CD4-positive, alpha-beta T cell treated with Interleukin-17A for 1 hour (primary cell): ENCODE measurements at places on chromosomes 2 and 18.

- DNase-seq = no peak
Measured at GRCh38 chr2:66070721-66071602, 364.0 kb upstream of the MEIS1 start.

DNA sequence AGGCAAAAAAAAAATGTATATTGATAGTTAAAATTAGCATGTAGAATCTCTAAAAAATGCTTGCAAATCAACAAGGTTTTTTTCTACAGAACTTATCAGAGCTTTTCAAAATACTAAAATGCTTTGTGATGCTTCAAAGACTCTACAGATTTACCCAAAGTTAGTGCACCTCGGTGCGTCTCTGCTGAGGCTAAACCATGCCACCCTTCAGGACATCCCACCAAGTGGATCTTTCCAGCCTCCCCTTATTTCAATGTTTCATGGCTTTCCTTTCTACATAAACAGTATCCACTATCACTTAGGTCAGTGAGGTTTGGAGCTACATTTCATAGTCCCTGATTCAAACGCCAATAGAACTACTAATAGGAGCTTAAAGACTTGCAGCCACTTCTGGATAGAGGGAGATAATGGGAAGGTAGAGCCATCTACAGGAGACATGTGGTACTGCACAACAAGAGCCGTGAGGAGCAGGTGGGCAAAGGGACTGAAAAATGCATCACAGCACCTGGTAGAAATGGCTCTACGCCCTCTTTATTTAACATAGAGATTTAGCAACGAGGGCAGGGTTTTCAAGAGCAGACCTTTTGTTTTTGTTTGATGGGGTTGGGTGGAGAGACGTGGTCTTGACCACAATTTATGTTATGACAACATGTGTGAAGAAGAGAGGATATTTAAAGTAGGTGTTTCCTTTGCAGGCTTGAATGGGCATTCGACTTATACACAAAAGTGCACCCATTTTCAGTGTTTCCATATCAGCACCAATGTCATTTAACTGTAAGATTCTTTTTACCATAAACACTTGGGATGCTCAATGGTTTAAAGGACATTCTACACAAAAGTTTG, 56.1 kb upstream of the SLC35G4 start:
- DNase-seq = peak; percentile 50

DNA sequence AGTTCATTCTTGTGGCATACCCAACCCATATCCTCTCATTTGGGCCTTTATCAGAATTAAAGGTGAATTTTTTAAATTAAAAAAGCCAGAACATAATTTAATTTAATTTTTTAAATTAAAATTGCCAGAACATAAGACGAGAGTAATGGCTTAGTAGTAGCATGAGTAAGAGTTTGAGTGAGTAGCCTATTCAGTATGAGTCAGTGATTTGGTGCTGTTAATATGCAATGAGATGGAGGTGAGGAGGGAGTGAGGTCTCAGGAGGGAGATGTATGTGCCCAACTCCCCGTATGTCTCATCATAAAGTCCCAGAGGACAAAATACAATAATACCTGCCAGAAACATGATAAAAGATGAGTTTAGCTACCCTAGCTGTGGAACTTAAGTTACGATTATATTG, 115.3 kb upstream of the THOC1 start:
- no peak for DNase-seq

DNA sequence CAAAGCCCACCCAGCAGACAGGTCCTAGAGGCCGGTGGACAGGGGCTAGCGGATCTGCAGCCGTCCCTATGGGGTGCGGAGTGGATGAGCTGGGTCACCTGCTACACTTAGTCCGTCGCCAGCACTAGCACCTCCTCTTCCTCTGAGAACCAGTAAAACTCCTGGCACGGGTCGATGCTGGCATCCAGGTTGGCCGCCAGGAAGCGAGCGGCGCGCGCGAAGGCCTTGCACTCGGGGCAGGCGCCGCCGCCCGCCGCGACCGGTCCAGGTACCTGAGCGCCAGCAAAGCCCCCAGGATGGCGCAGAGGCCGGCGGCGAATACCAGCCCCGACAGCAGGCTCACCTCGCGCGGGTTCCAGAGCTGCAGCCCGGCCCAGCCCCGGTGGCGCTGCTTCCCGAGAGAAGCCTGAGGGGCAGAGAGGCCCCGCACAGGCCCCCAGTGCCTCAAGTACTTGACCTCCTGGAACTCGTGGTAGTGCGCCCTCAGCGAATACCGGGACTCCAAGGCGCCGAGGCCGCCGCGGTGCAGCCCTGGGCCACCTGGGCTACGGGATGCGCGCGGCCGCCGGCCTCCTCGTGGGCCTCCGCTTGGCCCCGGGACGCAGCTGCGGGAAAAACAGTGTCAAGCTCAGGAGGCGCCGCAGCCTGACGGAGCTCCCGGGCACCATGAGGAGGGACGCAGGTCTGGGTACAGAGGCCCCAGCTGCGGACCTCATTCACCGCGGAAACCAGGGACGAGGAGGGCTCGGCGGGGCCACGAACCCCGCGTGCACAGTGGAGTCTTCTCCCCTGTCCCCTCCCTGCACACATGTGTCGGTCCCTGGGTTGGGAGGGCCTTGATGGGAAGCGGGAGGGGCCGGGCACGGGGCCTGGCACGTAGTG, 27.5 kb upstream of the ALPP start:
- no peak for DNase-seq

- no peak for DNase-seq
Measured at GRCh38 chr2:196918927-196919326, 7.6 kb downstream of the PGAP1 start.

DNA sequence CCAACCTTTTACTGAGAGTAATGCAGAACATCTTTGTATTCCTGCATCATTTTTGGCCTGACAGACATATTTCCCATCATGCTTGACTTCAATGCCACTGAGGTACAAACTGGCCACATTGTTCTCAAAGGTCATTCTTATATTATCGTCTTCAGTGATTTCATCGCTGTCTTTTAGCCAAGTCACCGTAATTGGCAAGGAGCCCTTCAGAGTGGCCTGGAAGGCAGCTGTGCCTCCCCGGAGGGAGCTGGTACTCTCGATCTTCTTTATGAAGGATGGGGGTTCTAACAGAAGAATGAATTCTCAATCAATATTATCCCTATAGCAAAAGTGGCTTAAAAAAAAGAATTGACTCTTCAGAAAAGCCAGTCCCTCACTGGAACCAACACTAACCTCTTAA, 75.9 kb downstream of the TTN start:
- DNase-seq = no peak

GRCh38 chr2:79985571-79985970, 319.0 kb downstream of the LRRTM1 start:
- DNase-seq = no peak

GRCh38 chr2:38203446-38203810, 127.5 kb upstream of the CYP1B1 start:
- no peak for DNase-seq

GRCh38 chr2:159882130-159882745, 84.2 kb upstream of the CD302 start:
- no peak for DNase-seq

DNA sequence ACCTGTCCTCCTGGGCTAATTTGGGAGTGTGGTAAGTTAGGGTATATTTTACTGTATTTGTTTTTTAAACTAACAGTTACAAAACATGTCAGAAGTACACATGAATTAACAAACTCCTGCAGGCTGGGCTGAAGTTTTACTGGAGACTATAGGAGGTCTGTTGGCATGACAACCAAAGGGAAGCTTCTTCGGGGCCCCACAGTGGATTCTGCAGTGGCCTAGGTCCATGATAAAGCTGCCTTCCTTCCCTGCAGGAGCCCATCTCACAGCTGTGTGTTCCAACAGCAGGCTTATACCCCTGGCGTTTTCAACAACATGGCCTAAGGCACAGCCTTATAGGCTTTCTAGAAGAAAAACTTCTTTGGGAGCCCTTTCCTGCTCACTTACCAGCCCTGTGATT, 128.0 kb upstream of the SETBP1 start:
- no peak for DNase-seq

GRCh38 chr2:120552800-120553481, 182.7 kb upstream of the GLI2 start:
- DNase-seq = no peak

GRCh38 chr2:96739076-96739632, 710 bp downstream of the LMAN2L start:
- no peak for DNase-seq

GRCh38 chr2:102581911-102582310, 37.4 kb upstream of the SLC9A2 start:
- DNase-seq = no peak

DNA sequence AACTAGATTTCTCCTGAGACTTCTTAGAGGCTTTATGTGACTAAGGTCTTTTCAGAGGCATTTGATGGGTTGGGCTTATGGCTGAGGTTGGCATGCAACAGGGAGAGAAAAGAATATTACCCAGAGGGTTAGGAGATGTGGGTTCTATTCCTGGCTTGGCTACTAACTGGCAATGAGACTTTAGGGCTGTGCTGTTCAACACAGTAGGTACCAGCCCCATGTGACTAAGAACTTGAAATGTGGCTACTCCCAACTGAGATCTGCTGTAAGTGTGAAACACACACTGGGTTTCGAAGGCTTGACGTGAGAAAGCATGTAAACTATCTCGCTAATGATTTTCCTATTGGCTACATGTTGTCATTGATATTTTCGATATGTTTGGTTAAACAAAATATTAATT, 324.9 kb upstream of the SLC14A2 start:
- no peak for DNase-seq

GRCh38 chr2:69185807-69186206, 172.8 kb downstream of the ANTXR1 start:
- no peak for DNase-seq

- DNase-seq = no peak
Measured at GRCh38 chr2:219987830-219988229, 360.4 kb downstream of the SLC4A3 start.

DNA sequence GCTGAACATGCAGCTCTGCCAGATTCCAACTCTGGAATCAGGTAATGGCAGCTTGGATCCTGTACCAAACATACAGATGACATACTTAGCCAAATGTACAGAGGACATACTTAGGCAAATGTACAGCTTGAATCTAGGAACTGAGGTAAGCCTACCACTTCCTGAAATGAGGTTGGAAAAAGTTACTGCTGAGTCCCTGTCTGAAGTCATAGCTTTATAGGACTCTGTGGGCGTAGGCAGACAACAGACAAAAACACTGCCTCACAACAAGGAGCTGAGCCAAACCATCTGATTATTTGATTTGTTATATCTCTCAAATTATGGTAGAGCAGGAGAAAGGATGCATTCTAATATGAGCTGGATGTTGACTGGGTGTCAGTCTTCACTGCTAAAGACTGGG, 290.2 kb upstream of the TCF4 start:
- DNase-seq = no peak

- DNase-seq = peak; percentile 65
Measured at GRCh38 chr2:46535360-46535759, 56.0 kb downstream of the TMEM247 start.

DNA sequence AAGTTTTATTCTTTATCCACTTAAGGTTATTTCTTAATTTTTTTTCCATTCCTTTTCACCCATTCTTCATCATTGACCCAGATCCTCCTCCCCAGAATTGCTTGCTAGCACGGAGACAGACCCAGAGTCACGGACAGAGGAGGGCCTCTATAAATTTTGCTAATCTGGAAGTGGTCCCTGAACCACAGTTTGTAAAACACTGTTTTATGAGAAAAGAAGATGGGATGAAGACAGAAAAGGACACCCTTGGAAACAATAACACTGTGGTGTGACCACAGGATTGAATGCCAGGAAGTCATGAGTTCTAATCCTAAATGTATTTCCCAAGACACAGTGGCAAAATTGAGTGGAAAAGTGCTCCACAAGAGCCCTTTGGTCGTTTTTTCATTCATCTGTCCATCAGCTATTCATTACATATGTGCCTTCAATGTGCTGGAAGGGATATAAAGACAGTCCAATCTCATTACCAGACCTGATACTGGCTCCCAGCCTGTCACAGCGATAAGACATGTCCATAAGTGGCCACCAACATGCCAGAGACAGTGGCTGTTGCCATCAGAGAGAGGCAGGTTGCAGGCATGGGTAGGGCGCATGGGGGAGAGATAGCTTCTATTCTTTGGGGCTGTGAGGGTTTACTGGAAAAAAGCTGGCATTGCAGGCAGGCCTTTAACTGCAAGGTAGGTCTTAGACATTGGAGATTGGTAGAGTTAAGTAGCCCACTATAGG, 175.2 kb upstream of the ALPP start:
- DNase-seq = no peak

GRCh38 chr2:172928756-172929155, 146.9 kb upstream of the MAP3K20 start:
- no peak for DNase-seq

GRCh38 chr2:47065771-47066380, 89.2 kb downstream of the STPG4 start:
- no peak for DNase-seq

- DNase-seq = no peak
Measured at GRCh38 chr2:81328968-81329367, 1024.4 kb upstream of the LRRTM1 start.

GRCh38 chr2:128512379-128513115, 193.9 kb upstream of the HS6ST1 start:
- DNase-seq = no peak

DNA sequence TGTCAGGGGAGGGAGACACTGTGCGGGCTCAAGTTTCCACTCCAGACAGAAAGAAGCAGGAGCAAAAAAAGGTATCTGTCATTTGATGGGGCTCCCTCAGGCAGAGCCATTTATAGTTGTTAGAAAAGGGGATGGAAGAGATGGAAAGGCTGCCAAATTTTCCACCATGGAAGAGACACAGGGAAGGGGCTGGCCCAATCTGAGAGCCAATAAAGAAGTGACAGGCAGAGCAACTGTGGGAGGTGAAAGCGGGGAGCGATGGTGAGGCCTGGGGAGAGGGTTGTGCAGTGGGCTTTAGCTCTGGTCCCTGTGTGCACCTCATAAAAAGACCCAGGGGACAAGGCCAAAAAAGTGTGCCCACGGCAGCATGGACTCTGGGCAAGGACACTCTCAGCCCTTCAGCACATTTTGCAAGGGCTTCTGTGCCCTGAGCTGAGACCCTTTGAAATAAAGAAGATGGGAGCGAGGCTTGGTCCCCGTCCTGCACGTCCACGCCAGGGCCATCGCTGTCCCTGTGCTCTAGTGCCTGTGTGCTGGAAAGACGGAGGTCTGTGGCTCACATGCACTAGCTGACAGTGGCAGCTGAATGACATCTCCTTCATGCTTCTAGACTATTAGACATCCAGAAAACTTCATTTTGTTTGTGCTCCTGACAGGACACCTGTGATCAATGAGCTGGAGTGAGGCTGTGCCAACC, 456.7 kb upstream of the HS6ST1 start:
- no peak for DNase-seq

- no peak for DNase-seq
Measured at GRCh38 chr18:47595831-47596501, 334.5 kb downstream of the SMAD2 start.

DNA sequence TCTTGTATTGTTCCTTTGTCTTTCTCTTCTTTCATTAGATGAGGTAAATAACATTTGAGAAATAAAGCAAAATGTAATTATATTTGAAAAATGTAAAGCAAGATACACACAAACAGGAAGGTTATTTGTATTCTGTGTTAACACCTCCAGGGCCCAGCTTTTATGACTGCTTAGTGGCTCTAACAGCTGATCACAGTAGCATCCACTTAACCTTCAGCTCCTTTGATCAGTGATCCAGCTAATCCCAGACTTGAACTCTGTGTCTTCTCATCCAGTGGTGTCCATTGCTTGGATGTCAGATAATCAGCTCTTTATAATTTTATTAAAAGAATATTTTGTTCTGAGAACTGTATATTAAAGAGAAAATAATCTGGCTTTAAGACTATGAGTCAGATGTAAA, 44.5 kb downstream of the PSMD14 start:
- DNase-seq = no peak

GRCh38 chr2:70354264-70354949, 52.5 kb upstream of the FAM136A start:
- DNase-seq = no peak

- peak; percentile 37 for DNase-seq
Measured at GRCh38 chr2:112836695-112837117, at the start of gene IL1B. Gene IL1B, minus strand, starts transcription at chr2:112836779. Its CDS starts 550 bp downstream, at chr2:112836229.

GRCh38 chr18:24731981-24732380, 271.5 kb downstream of the HRH4 start:
- DNase-seq = no peak
